ENCODE measurements at places on chromosomes 13 and 19.

- DNase-seq, result no peak
Measured at GRCh38 chr19:41133260-41133659, 19.0 kb downstream of the CYP2F1 start.

GRCh38 chr19:35742121-35742724, at the start of gene IGFLR1:
TSS of gene IGFLR1 (minus strand) at chr19:35742452. CDS start at chr19:35741180, 1,272 bp downstream.
- no peak for DNase-seq

GRCh38 chr13:49443357-49443703, 534 bp downstream of the CAB39L start:
- DNase-seq, result peak; percentile 87

- no peak for DNase-seq
Measured at GRCh38 chr13:106182404-106182803, 353.1 kb downstream of the EFNB2 start.

Measured in brain (organoid and tissue), 16 donors.